BE2C (cell line): ENCODE measurements at places on chromosomes 4 and X.

DNA sequence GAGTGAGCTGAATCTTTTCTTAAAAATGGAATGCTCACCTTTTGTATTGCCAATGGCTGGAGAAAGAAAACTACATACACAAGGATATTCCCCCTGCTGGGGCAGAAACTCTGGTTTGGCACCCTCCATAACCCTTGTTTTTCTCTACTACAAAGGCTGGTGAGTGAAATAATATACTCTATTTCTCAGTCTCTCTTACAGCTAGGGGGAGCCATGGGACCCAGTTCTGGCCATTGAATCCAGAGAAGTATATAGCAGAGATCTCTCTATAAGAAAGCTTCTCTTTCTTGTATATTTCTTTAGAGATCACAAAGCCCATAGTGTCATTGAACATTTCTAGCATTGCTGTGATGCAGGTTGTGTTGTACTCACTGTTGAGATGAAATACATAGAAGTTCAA lies 49.8 kb downstream of the SMPX start:
- DNase-seq, result no peak

GRCh38 chr4:168569931-168570276 lies 73.1 kb downstream of the PALLD start:
- no peak for DNase-seq

DNA sequence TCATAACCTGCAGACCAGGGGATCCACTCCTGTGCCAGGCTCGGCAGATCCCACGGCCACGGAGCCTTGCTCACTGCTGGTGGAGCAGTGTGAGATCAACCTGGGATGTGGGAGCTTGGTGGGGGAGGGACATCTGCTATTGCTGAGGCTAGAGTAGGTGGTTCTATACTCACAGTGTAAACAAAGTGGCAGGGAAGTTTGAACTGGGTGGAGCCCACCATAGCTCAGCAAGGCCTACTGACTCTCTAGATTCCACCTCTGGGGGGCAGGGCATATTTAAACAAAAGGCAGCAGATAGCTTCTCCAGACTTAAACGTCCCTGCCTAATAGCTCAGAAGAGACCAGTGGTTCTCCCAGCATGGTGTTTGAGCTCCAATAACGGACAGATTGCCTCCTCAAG lies 54.7 kb upstream of the EPHA5 start:
- DNase-seq, result no peak

DNA sequence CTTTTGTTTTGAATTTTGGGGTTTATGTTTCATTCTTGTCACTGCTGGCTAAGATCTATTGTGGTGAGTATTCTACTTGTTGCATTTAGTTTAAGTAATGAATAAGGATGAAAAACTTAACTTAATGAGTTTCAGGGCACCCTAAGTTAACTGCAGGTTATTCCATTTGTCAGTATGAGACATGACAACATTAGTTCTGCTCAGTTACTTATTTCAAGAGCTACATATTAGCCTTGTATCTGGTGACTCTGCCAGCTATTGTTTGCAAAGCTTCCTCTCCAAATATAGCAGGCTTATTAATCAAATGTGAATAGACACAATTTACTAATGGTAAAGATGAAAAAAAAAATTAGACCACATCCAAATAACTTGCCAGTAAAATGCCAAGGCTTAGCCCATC lies 567.1 kb downstream of the IL15 start:
- no peak for DNase-seq
